ENCODE measurements at places on chromosomes 1 and 21.

DNA sequence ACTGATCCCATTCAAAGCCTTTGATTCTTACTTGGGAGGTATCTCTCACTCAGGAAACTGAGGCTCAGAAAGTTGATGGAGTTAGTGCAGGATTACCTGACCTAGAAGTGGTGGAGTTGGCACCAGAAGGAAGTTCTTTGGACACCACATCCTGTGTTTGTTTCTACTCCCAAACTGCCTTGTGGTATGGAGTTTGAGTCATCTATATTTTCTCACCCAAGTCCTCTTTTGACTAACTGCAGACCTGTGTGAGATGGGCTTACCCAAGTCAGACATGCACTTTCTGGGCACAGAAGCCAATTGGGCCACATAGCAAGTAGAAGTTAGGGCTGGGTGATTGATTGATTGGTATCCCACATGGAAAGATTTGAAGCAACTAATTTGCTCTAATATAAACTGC lies 36.1 kb downstream of the FGGY start:
- DNase-seq, result no peak

DNA sequence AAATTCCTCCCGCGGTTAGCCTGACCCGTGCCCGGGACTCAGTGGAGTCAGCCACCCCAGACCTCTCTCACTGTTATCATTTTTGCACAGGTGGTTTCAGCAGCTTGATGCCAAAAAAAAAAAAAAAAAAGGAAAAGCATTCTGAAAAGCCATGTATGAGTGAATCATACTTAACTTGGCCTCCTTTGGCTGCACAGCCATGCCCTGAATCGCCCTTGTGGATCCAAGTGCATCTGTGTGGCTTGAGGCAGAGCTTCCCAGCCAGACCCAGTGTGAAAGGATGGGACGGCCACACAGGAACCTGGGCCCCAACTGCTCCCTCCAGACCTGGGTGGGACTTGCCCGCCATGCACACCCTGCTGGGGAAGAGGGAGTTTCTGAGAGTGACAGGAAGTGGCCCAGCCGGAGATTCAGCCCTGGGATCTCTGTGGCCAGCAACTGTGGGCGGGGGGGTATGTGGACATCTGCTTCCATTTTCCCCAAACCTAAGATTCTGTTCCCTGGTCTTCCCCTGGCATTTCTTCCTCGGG lies 8.6 kb downstream of the YBEY start:
- no peak for DNase-seq

GRCh38 chr1:23177438-23178380 lies 9.1 kb upstream of the LUZP1 start:
- DNase-seq, result no peak

- DNase-seq, result no peak
These were observed 116.3 kb upstream of the CACYBP start for GRCh38 chr1:174883409-174883808.

DNA sequence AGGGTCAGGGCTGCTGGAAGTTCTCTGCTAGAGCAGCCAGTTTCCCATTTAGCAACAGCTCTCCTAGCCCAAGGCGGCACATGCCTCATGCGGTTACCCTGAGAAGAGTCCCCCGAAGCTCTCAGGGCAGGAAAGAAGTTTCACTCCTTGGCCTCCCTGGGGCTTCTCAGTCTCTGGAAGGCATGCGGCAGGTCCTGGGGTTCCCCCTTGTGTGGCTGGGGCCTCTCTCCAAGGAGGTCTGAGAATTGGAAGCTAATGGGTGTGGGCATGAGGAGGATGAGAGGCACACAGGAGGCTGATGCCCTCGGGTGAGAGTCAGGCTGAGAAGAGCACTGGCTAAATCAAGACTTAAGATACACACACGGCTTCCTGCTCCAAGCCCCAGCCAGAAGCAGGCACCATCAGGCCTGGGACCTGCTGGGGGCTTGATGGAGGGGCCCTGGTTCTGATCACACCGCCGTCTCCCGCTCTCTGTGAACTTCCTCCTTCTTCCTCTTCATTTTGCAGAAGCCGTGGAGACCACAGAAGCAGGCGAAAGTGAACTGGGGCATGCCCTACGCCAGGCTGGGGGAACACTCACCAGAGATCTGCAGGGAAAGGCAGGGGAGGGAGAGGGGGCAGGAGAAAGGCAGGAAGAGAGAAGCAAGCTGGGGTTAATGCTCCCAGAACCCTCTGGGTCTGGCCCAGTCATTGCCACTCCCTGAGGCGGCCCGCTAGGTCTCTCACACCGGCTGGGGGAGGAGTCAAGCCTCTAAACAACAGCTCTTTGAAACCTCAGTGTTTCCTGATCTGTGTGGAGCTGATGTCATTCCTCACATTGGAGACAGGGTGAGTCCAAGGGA lies 15.1 kb downstream of the BLACAT1 start:
- DNase-seq, result peak; percentile 72

DNA sequence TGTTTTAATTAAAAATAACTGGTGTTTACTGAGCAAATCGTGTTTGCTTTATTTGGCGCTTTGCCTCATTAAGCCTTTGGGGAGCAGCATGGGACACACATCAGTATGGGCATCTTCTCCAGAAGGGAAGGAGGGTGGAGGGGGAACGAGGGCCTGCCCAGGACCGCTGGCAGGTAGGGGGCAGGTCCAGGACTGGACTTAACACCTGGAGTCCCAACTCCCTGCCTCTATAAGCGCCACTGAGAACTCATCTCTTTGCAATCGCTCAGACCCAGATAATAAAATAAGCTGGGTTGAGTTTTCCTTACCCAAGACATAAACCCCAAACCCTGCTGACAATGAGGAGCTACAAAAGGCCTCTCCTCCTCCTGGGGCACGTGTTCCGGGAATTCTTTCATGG lies 15.1 kb downstream of the ABCG1 start:
- DNase-seq, result no peak

DNA sequence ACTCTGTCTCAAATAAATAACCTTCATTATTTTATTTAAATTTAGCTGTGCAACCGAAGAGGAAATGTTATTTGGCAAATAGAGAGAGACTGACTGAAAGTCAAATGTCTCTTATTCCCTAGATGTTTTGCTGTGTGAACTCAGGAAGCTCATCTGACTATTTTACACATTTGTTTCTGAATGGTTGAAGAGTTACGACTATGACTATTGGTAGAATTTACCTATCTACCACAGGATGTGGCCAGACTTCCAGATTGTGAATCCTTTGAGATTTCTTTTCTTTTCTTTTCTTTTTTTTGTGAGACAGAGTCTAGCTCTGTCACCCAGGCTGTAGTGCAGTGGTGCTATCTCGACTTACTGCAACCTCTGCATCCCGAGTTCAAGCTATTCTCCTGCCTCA lies 5.3 kb upstream of the SDE2 start:
- DNase-seq, result no peak

- DNase-seq, result no peak
These were observed 27.1 kb downstream of the SHISAL2A start for GRCh38 chr1:52659851-52660596.

DNA sequence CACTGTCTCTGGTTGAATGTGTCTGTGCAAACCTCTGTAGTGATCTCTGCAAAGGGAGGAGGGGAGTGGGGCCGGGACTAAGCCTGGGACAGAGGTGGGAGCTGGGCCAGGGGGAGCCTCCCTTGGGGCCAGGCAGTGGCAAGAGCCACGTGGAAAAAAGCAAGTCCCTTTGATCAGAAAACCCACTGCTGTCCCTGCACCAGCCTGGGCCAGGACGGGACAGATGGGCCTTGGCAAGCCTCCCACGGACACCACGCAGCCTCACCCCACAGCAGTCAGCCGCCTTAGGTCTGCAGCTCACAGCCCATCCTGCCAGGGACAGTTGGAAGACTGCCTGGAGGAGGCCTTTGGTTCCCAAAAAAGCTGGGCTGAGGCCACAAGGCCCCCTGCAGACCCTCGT lies 11.7 kb upstream of the TRAPPC10 start:
- no peak for DNase-seq

DNA sequence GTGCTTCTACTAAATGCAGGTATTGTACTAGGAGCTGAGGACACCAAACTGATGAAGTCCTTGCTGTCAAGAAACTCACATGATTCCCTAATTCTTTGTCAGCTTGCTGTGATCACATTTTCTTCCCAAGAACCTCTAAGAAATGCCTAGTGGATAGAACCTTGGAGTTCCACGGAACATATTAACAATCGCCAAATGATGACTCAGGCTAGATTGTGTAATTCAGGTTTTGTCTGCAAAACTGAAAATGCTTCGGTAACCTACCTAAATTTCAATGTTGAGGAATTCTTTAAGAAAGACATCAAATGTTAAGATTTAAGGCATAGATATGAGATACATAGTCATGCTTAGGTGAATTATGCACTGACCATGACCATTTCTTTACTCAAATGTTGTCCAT lies 1.7 kb upstream of the GADD45A start:
- peak; percentile 32 for DNase-seq

- no peak for DNase-seq
These were observed 236.9 kb upstream of the NRIP1 start for GRCh38 chr21:15301736-15302135.

DNA sequence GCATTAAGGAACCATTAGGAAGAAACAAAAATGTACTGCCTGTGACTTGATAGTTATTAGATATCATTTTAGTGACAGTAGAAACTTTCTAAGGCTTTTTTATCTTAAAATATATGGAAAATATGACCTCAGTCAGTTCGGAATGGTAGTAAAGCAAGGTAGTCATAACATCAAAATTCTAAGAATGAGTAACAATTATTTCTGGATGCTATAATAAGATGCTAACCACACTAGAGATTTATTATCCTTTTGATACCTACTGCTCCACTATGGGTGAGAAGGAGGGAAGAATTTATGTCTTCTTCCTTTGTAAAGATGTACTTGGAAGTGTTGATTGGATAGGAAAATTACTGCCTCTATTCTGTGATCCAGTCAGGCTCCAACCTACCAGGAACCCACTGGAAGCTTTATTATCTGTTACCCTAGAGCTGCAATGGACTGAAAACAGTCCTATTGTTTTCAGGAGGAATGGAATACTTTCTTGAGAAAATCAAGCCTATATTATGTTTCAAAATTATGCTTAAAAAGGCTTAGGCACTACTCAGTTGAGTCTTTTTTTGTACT lies 8.8 kb downstream of the FMN2 start:
- no peak for DNase-seq

DNA sequence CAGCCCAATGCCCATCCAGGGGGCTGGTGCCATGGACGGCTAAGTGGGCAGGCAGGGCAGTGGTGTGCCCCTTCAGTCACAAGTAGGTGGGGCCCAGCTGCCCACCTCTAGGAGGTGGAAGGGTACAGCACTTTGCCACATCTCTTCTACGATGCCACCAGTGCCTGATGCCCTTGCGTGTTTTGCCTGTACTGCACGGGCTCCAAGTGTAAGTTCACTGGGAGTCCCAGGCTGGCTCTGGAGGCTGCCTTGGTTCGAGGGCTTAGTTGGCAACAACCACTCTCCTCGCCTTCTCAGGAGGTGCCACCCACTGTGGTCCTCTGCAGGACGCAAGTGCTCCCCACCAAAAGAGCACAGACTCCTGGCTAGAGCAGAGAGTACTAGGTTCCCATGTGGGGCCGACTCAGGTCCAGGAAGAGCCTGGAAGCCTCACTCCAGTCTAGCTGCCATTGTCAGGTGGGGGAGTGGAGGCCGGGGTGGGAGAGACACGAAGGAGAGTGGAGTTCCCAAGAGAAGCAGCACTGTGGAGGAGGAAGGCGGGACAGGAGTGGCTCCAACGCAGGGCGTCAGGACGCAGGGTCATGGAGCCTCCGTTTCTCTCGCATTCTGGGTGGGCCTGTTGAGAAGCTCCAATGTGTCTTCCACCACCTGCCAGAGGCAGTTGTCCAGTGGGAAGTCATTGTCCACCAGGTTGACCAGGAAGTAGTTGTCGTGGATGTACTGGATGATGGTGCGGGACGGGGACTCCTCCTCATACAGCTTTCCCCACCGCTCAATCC lies 15.5 kb downstream of the MTHFR start:
- no peak for DNase-seq

DNA sequence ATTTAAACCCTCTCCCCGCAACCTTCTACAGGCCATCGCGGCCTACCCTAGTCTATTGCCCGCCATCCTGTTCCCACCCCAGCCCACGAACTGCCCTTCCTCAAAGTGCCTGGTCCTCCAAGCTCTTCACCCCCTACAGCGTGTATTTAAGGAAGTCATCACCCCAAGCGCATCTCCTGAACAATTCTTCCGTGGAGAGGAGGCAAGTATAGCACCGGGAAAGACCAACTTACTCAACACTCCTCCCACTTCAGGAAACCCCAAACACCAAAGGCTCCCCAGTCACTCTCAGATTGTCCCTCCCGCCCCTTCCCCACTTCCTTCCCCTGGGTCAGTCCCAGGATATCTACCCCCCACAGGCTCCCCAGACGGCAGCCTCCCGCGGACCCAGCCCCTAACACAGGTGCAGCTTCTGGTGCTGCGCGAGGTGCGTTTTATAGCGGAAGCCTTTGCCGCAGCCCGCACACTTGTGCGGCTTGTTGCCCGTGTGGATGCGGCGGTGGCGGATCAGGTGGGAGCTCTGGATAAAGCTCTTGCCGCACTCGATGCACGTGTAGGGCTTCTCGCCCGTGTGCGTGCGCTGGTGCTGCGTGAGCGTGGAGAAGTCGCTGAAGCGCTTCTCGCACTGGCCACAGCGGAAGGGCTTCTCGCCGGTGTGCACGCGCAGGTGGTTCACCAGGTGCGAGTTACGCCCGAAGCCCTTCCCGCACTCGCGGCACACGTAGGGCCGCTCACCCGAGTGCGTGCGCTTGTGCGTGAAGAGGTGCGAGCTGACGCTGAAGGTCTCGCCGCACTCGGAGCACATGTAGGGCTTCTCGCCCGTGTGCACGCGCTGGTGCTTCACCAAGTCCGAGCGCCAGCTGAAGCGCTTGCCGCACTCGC lies 25.5 kb downstream of the ZNF697 start:
- no peak for DNase-seq

DNA sequence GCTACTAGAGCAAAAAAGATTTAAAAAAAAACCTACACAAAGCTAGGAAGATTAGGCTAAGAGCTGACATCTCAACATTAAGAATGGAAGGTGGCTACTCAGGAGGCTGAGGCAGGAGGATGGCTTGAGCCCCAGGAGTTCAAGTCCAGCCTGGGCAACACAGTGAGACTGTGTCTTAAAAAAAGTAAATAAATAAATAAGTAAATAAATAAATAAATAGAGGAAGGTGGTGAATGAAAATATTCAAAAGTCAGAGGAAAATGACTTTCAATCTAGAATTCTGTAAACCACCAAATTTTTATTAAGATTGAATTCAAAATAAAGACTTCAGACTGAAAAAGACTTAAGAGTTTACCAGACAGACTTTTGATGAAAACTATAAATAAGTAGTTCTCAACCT lies 50.9 kb upstream of the TMPRSS2 start:
- no peak for DNase-seq

Measured in LoVo (cell line).